Fibroblast of the aortic adventitia (primary cell): ENCODE measurements at places on chromosomes 11 and 22. TPM values are rescaled to one million over a fixed set of nuclear protein-coding genes. Genes with fewer than 3 reads are reported as not detected.

GRCh38 chr22:21984793-21985192, 2.2 kb upstream of the TOP3B start:
- peak; percentile 43 for DNase-seq

GRCh38 chr11:76837696-76838677, 22.7 kb upstream of the ACER3 start:
- DNase-seq: no peak

The DYNC2H1 gene
- total RNA-seq: 74.0 and 99.0 TPM in 2 replicates

The ZBTB16 gene
- 0.27 and 0.41 TPM in 2 replicates for total RNA-seq

- no peak for DNase-seq
Observed at GRCh38 chr11:90722552-90723190, 499.8 kb upstream of the CHORDC1 start.

DNA sequence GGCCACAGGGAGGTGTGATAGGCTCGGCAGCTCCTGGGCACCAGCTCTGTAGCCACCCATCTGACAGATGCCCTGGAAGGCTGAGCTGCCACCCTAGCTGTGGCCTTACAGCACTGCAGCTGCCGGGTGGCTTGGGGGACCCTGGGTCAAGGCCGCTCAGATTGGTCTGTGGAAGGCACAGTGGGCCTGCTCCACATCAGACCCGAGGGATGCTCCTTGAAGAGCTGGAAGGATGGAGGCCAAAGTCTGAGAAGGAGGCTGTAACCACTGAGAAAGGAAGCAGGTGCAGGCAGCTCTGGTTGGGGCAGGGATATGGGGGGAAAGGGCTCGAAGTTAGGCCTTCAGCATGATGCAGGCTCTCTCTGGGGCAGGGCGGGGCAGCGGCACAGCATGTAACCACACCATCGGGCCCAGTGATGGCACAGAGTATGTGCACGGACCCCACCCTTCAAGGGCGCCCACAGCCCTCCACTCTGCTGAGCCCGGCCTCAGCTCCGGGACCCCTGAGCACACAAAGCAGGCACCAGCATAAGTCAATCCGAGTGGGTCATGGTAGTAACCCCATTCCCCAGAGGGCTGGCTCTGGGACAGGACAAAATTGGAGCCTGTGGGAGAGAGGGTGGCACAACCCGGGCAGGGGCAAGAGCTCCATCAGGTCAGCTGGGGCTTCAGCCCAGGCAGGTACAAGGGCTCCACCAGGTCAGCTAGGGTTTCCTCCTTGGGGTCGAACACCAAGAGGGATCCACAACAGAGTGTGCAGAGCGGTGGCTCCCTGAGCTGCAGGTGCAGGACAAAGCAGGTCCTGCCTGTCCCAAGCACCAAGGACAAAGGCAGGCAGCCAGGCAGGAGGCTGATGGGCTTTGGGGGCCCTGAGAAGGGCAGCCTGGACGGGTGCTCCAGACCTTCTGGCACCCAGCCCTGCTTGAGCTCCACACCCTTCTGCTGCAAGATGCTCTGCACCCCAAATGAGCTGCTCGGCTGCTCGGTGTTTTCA, 1511.1 kb downstream of the BRD1 start:
- DNase-seq: no peak

The KIRREL3 gene
- total RNA-seq: 0.08 and 0.45 TPM in 2 replicates

DNA sequence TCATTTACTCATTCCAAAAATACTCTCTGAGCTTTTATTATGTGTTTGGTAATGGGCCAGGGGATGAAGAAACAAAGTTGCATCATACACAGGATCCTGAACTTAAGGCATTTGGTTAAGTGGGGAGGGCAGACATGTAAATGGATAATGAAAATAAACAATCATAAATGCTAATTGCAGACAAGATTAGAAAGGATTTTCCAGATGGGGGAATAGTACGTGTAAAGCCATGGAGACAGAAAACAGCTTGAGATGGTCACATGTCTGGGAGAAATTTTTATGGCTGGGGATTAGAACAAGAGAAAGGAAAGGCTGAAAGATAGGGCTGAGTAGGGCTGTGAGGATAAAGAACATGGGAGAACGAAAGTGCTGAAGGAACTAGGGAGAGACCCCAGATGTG, 534.3 kb upstream of the LARGE1 start:
- no peak for DNase-seq
